Neuronal stem cell (in vitro differentiated cells): ENCODE measurements at places on chromosomes 7 and 10.

- DNase-seq, result no peak
These were observed 72.5 kb downstream of the PCDH15 start for GRCh38 chr10:54728511-54728910.

DNA sequence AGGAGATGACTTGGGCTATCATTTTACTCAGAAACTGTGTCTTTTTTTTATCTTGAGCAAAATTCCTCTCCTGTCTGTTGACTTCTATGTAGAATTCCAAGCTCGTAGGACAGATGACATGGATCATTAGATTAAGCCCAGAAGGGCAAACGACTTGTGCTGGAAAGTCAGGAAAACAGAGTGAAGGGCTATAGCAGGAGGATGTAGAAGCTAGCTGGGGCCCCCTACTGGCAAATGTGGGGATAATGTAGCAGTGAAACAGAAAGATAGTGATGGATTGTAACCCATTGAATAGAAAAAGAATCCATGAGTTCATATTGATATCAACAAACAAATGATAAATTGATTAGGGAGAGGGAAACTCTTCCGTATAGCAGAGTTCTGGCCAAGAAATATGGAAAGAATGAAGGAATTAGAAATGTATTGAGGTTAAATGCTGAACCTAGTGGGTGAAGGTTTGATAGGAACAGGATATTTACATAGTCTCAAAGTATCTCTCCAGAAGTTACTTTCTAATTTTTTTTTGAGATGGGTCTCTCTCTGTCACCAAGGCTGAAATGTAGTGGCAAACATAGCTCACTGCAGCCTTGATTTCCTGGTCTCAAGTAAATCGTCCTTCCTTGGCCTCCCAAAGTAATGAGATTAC lies 103.6 kb downstream of the LYZL1 start:
- peak; percentile 32 for DNase-seq

GRCh38 chr10:84158061-84158460 lies 15.5 kb upstream of the GPR15LG start:
- DNase-seq, result no peak

DNA sequence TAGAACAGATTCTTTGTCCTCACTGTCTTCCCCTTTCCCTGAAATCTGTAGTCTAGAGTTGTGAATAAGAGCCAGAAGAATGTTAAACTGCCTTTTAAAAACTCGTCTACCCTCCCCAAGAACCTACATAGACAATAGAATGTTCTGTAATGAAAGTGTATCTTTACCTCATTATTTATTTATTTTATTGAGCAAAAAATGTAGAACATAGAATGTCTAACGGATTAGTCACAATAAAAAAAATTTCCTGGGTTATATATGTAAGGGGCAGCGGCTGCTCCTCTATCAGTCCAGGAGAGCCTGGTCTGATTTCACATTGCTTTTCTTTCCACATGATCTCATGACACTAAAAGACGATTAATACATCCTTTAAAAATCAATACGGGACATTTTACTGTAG lies 135.7 kb downstream of the SDK1 start:
- DNase-seq, result no peak

DNA sequence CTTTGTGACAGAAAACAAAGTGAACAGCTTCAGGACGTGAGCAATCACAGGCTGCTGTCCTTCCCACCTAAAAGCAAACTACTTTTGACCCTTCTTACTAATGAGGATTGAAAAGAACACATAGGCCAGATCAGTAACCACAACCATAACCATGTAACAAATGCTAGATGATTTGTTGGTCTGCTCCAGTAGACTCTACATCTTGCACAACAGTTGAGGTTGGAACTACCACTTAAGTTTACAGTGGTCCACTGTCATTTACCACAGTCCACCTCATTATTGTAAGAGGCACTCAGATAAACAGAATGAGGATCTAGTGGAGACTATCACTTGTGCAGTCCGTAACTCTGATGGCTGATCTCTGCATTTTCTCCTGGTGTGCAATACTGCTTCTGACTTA lies 27.8 kb downstream of the NET1 start:
- DNase-seq, result no peak

GRCh38 chr7:70525991-70526390 lies 606.0 kb upstream of the GALNT17 start:
- no peak for DNase-seq

GRCh38 chr7:129494041-129494440 lies 8.3 kb upstream of the SMKR1 start:
- no peak for DNase-seq

DNA sequence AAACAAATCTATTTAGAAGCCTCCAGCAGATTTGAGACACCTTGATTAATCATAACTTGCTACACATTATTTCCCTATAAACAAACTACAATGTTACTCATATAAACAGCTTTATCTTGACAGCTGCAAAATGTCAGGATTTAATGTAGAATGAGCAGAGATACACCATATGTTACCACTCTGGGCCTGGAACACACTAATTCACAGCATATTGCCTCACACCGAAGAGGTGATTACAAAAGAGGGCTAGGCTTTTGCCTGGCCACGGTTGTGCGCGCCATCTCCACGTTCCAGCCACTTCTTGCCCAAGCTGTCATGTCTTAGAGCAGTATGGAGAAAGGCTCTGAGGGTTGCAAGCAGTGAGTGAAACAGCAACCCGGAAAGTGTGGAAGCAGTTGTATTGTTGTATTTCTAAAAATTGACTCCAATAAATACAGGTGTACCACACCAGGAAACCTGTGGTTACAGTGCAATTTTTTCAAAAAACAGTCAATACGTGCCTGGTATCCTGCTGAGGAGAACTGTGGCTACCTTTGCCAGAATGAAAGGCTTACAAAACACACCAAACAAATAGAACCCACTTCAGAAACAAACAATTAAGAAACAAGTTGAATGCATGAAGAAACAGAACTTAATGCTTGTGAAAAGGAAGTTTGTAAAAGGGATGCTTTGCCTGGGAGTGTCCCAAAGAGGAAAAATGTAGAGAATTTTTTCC lies 498.1 kb downstream of the PLXNA4 start:
- no peak for DNase-seq

GRCh38 chr7:130524628-130525027 lies 32.7 kb downstream of the MEST start:
- DNase-seq, result no peak

GRCh38 chr10:103620891-103621782 lies 127.6 kb downstream of the NEURL1 start:
- DNase-seq, result no peak

DNA sequence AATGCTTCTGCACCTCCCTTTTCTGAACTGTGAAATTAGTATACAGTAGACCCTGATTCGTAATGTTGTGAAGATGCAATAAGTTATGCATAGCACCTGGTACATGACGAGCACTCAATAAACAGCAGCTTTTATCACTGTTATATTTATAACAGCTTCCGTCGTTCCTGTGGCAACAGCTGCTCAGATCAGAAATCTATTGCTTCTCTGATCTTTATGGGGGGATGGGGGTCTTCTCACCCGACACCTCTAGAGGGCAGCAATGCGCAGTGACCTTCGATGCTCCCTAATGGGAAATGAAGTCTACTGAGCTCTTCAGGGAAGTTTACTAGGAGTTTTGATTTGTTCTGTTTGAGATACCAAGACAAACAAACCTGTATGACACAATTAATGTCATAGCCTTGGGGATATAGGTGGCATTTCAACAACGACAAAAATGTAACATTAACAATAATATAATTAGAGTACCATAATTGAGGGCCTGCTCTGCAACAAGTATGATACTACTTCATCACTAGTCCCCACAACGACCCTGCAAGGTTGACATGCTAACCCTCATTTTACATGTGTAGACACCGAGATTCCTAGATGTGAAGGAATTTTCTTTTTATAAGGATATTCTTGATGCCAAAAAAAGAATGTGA lies 289.6 kb downstream of the SFMBT2 start:
- peak; percentile 54 for DNase-seq

- no peak for DNase-seq
These were observed 12.7 kb downstream of the YWHAG start for GRCh38 chr7:76346097-76346496.

DNA sequence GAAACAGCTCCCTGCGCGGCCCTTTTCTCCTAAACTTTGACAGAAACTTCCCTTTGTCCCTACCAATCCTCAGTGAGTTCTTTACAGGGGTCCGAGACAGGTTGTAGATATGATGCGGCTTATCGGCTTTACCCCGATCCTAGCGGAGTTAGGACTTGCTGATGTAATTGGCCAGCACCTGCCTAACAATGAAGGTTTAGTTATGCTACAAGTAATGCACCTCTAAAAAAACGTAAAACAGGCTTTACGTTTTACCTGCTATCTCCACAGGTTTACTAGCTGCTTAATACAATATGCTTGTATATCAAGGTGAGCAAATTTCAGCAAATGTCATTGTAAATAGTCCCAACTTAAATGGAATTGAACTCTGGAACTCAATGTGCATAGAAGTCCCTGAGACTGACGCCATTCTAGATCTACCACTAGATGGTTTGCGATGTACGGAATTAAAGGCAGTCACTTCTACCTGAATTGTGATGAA lies 697 bp upstream of the SNX13 start:
- DNase-seq, result no peak

DNA sequence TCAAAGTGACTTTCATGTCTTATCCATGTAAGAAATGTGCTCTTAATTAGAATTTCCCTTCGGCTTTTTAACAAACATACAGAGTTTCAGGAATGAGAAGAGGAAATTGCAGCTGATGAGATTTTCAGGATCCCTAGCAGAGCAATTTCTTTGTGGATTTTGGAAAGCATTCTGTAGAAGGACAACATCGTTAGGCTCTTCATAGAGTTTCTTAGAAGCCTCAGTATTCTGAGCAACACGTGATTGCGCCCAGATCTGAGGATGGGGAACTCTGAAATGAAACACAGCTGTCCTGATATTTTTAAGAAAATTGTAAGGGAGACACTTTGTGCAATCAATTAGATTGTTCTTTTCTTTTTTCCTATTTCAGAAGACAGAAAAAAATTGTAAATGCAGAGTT lies 85.8 kb downstream of the LHFPL3 start:
- DNase-seq, result no peak

- DNase-seq, result no peak
These were observed 65.2 kb downstream of the DKK1 start for GRCh38 chr10:52379287-52379686.

DNA sequence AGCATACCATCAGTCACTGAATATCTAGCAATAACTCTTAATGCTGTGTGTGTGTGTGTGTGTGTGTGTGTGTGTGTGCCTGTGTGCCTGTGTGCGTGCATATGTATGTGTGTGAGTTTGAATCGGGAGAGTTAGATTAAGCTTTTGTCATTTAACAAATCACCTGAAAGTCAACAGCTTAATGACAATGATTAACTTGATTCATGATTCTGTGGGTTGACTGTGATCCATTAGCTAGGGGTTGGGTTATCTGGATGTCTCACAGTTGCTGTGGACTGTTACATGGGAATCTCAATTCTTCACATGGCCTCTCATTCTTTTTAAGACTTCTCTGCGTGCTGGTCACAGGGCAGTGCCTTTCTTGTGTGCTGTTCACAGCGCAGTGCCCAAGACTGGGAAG lies 639.0 kb upstream of the SORCS1 start:
- no peak for DNase-seq
